Hepatocyte (in vitro differentiated cells): ENCODE measurements at places on chromosomes 11 and 22. TPM values are rescaled to one million over a fixed set of nuclear protein-coding genes. Genes with fewer than 3 reads are reported as not detected.
A peak's percentile ranks its signal among the peaks of the same experiment; 100 is the strongest.

SORL1 gene
- total RNA-seq: 26.5 and 29.2 TPM in 2 replicates

SLC22A8 gene
- not detected in 2 replicates for total RNA-seq

PGA5 gene
- total RNA-seq: 0.77 and 1.5 TPM in 2 replicates

PRRG4 gene
- total RNA-seq: 9.2 and 12.1 TPM in 2 replicates

OSM gene
- 0.48 and 1.5 TPM in 2 replicates for total RNA-seq

ZNF280B gene
- 2.6 and 2.8 TPM in 2 replicates for total RNA-seq

GGT5 gene
- total RNA-seq: 5.8 and 9.8 TPM in 2 replicates

PNPLA5 gene
- total RNA-seq: 0.57 TPM in 1 of 2 replicates, not detected in the other

BTG4 gene
- total RNA-seq: not detected in 2 replicates

TRAPPC4 gene
- 78.5 and 96.1 TPM in 2 replicates for total RNA-seq

- peak overlapping the region; percentile 77 for H3K27ac ChIP-seq
- no peak overlapping the region for H3K4me3 ChIP-seq
- H3K4me1 ChIP-seq: peaks cover 33% of the 10 kb centered on the region
- H3K36me3 ChIP-seq: no peaks in the 10 kb centered on the region
- DNase-seq: peak; percentile 38
Measured at GRCh38 chr22:42320443-42321416, 50.3 kb upstream of the TCF20 start.

GRCh38 chr22:41532908-41533825, 11.1 kb downstream of the POLR3H start:
- H3K36me3 ChIP-seq: no peaks in the 10 kb centered on the region
- H3K4me1 ChIP-seq: no peaks in the 10 kb centered on the region
- DNase-seq: peak; percentile 88
- no peak overlapping the region for H3K27ac ChIP-seq
- no peaks in the 10 kb centered on the region for H3K27me3 ChIP-seq

- H3K4me1 ChIP-seq: peaks cover 17% of the 10 kb centered on the region
- H3K27ac ChIP-seq: peak overlapping the region; percentile 73
- peak overlapping the region; percentile 93 for H3K4me3 ChIP-seq
- H3K36me3 ChIP-seq: no peaks in the 10 kb centered on the region
Measured at GRCh38 chr22:50201191-50202129, 649 bp downstream of the SELENOO start.

DNA sequence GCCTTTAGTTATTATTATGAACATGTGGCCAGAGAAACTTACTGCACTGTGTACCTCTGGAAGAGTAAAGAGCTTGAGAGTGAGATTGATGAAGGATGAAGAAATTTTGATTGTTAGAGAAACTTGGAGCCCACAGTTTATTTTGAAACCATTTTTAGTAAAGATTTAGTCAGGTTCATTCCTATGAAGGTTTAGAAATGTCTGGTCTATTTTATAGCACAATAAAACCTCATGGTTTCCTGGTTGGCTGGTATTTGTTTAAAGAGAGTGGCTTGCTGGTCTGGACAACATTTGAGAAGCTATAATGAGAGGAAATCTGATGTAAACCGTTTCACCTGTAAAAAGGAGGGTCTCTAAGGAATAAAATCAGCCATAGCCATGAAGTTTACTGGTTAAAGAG, 8.8 kb upstream of the PDE3B start:
- DNase-seq: no peak
- peak overlapping the region; percentile 25 for H3K27ac ChIP-seq
- no peaks in the 10 kb centered on the region for H3K36me3 ChIP-seq
- no peak overlapping the region for H3K4me3 ChIP-seq

DNA sequence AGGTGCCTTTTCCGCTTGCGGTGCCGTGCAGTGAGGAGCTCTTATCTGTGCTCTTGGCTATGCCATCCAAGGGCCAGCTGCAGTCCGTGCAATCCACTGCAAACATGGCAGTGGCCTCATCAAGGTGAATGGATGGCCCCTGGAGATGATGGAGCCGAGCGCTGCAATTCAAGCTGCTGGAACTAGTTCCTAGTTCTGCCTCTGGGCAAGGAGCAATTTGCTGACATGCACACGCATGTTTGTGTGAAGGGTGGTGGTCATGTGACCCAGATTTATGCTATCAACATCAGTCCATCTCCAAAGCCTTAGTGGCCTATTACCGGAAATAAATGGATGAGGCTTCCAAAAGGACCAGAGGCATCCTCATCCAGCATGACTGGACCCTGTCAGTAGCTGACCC, 3.1 kb upstream of the EHD1 start:
- no peak for DNase-seq
- no peaks in the 10 kb centered on the region for H3K27me3 ChIP-seq
- no peak overlapping the region for H3K27ac ChIP-seq
- H3K4me3 ChIP-seq: no peak overlapping the region
- H3K36me3 ChIP-seq: no peaks in the 10 kb centered on the region

- H3K4me3 ChIP-seq: no peak overlapping the region
- no peaks in the 10 kb centered on the region for H3K36me3 ChIP-seq
- H3K27me3 ChIP-seq: no peaks in the 10 kb centered on the region
- DNase-seq: no peak
Measured at GRCh38 chr22:20223421-20224255, 44.5 kb downstream of the RTN4R start.

- H3K4me3 ChIP-seq: no peak overlapping the region
- DNase-seq: no peak
- H3K27me3 ChIP-seq: no peaks in the 10 kb centered on the region
- peaks cover 11% of the 10 kb centered on the region for H3K4me1 ChIP-seq
- no peak overlapping the region for H3K27ac ChIP-seq
Measured at GRCh38 chr11:92264350-92264749, 39.7 kb downstream of the FAT3 start.
